Tibial nerve (tissue), 4 donors: ENCODE measurements at places on chromosomes 4 and X.

DNA sequence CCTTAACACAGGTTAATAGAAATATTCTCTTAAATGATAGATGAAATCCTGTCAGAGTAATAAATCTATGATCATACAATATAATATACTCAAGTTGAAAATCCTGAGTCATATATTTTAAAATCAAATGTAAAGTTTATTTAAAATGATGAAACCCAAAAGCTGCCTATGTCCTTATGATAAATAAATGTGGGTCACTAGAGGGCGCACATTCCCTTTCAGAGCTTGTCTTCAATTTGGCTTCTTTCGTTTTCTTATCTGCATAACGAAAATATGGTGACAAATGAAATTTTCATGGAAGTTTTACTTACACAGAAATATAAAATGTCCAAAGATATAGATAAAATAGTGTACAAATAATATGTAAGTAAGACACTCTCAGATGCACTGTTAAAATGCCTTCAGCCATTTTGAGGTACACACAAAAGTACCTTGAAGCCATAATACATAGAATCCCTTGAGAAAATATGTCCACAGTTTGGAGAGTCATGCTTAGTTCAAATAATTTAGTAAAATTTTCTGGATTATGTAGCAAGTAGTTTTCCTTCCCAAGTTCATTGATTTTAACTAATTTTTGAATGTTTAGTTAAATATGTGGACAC, 680.4 kb downstream of the DMD start:
- no peak for DNase-seq
- no peak overlapping the region for H3K27ac ChIP-seq
- no peaks in the 10 kb centered on the region for H3K36me3 ChIP-seq
- peak overlapping the region; percentile 33 for H3K4me3 ChIP-seq
- peaks cover 12% of the 10 kb centered on the region for H3K27me3 ChIP-seq
- no peaks in the 10 kb centered on the region for H3K4me1 ChIP-seq

- no peaks in the 10 kb centered on the region for H3K4me1 ChIP-seq
- peak overlapping the region; percentile 39 for H3K27ac ChIP-seq
- no peaks in the 10 kb centered on the region for H3K36me3 ChIP-seq
- H3K4me3 ChIP-seq = no peak overlapping the region
- no peak for DNase-seq
These were observed 180.2 kb upstream of the TET2 start for GRCh38 chr4:104966349-104967033.

- DNase-seq = no peak
- no peaks in the 10 kb centered on the region for H3K27me3 ChIP-seq
- H3K36me3 ChIP-seq = no peaks in the 10 kb centered on the region
- no peak overlapping the region for H3K4me3 ChIP-seq
- no peak overlapping the region for H3K27ac ChIP-seq
These were observed 105.7 kb downstream of the AGTR2 start for GRCh38 chrX:116276261-116276660.

GRCh38 chr4:28772066-28772465, 1911.4 kb downstream of the STIM2 start:
- H3K4me3 ChIP-seq = no peak overlapping the region
- H3K36me3 ChIP-seq = no peaks in the 10 kb centered on the region
- no peaks in the 10 kb centered on the region for H3K27me3 ChIP-seq
- DNase-seq = no peak
- H3K4me1 ChIP-seq = no peaks in the 10 kb centered on the region

DNA sequence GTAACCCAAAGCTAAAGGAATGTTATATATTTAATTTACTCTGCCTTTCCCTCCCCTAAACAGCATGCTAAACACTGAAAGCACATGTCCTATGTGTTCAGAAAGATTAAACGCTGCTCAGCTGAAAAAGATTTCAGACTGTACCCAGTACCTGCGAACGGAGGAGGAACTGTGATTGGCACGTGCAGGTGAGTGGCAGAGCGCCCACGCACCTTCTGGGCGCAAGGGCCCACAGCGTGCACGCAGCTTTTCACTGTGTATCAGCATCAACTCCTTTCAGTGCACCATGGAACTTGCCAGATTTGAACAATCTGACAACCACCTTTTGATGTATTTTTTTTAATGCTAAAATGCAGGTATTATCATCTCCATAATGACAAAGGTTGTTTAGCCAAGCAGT, 87.7 kb downstream of the RFC1 start:
- no peak overlapping the region for H3K4me3 ChIP-seq
- DNase-seq = no peak
- H3K36me3 ChIP-seq = no peaks in the 10 kb centered on the region
- H3K27me3 ChIP-seq = no peaks in the 10 kb centered on the region

DNA sequence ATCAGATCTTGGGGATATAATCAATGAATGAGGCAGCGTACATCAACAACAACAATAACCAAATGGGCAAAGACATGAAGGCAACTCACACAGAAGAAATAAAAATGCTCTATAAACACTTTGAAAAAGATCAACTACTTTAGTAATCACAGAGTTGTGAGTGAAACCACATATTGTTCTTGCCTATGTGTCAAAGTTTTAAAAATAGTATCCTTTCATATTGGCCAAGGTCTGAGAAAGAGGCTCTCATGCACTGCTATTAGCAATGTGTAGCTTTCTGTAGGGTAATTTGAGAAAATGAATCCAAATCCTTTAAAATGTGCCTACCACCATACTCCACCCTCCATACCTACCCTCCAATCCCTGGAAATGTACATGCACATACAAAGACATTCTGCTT, 25.0 kb downstream of the COQ2 start:
- H3K36me3 ChIP-seq = no peaks in the 10 kb centered on the region
- no peak overlapping the region for H3K27ac ChIP-seq
- DNase-seq = no peak
- no peak overlapping the region for H3K4me3 ChIP-seq
- H3K27me3 ChIP-seq = no peaks in the 10 kb centered on the region

DNA sequence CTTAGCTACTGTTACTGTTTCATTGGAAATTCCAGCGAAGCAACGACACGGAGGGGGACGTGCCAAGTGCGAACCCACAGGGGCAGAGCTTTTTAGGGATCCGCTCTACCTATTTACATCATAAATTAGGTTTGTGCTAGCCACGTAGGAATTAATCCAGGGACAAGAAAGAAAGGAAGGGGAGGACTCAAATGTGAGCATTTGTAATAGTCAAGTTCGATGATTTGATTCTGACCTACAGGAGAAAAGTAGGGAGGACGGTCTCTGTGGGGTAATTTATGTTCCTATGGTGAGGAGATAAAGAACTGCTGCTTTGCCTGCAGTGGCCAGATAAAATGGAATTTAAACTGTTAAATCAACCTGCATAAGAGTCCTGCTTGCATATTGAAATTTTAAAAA, 1.7 kb downstream of the INTS6L start:
- DNase-seq = no peak
- H3K27ac ChIP-seq = peak overlapping the region; percentile 77
- no peaks in the 10 kb centered on the region for H3K4me1 ChIP-seq

DNA sequence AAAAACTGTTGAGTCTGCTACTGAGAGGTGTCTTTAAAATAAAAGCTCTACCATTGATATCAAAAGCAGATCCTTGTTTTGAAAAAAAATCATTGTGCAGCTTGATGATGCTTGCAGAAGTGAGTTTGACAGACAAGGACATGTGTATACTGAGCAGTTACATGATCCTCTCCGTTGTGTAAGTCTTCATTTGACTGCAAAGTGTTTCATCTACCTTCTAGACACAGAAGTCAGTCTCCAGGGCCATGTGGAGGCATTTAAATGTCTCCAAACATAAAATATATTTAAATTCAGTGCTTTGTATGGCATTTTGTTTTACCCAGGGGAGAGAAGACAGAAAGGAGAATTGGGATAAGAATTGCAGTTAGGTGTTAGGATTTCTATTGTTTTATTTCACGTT, 107.8 kb upstream of the MYOZ2 start:
- H3K27ac ChIP-seq = peak overlapping the region; percentile 74
- no peaks in the 10 kb centered on the region for H3K4me1 ChIP-seq
- H3K36me3 ChIP-seq = peaks cover 24% of the 10 kb centered on the region
- H3K27me3 ChIP-seq = no peaks in the 10 kb centered on the region

- DNase-seq = no peak
- H3K27me3 ChIP-seq = peaks cover 10% of the 10 kb centered on the region
- no peaks in the 10 kb centered on the region for H3K4me1 ChIP-seq
- H3K36me3 ChIP-seq = no peaks in the 10 kb centered on the region
- H3K27ac ChIP-seq = no peak overlapping the region
These were observed 47.9 kb upstream of the RGN start for GRCh38 chrX:47030339-47030738.
